Fibroblast of the aortic adventitia (primary cell): ENCODE measurements at places on chromosomes 7 and 10. TPM values are rescaled to one million over a fixed set of nuclear protein-coding genes. Genes with fewer than 3 reads are reported as not detected.

The HABP2 gene
- total RNA-seq = not detected in 2 replicates

The SLC39A12 gene
- not detected in 2 replicates for total RNA-seq

The SYCE1 gene
- 0.09 TPM in 1 of 2 replicates, not detected in the other for total RNA-seq

The RASA4B gene
- 4.6 TPM in 2 replicates for total RNA-seq

The BMPER gene
- total RNA-seq = 45.4 and 157 TPM in 2 replicates

The VWC2 gene
- not detected in 2 replicates for total RNA-seq

The PIK3CG gene
- total RNA-seq = 0.08 TPM in 1 of 2 replicates, not detected in the other
